ENCODE measurements at places on chromosomes 2 and 18.

DNA sequence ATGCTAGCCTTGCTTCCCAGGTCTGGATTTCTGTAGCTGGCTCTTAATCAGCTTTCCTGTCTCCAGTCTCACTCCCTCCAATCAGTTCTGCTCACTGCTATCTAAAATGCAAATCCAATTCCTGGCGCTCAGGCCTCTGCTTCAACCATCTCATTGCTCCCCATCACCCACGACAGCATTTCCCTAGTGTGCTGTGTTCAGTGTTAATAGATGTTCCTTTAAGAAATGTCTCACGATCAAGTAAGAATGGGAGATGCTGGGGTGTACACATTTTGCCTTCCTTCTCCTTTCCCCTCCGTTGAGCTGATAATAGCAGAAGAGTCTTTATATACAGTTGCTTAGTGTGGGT, 1.6 kb upstream of the PUM2 start:
- DNase-seq, result peak; percentile 56
- H3K27me3 ChIP-seq, result no peaks in the 10 kb centered on the region
- no peak overlapping the region for H3K27ac ChIP-seq
- H3K4me3 ChIP-seq, result peak overlapping the region; percentile 96
- peaks cover 11% of the 10 kb centered on the region for H3K4me1 ChIP-seq

GRCh38 chr2:17303054-17303453, 215.2 kb downstream of the RAD51AP2 start:
- H3K27me3 ChIP-seq, result no peaks in the 10 kb centered on the region
- no peak overlapping the region for H3K4me3 ChIP-seq
- H3K36me3 ChIP-seq, result no peaks in the 10 kb centered on the region

GRCh38 chr2:63764630-63765029, 77.1 kb upstream of the UGP2 start:
- no peaks in the 10 kb centered on the region for H3K36me3 ChIP-seq
- no peaks in the 10 kb centered on the region for H3K27me3 ChIP-seq
- no peaks in the 10 kb centered on the region for H3K4me1 ChIP-seq
- no peak overlapping the region for H3K27ac ChIP-seq
- no peak overlapping the region for H3K4me3 ChIP-seq
- DNase-seq, result no peak

GRCh38 chr2:221112744-221113143, 459.4 kb downstream of the EPHA4 start:
- no peak for DNase-seq
- H3K36me3 ChIP-seq, result no peaks in the 10 kb centered on the region
- H3K27me3 ChIP-seq, result no peaks in the 10 kb centered on the region
- no peaks in the 10 kb centered on the region for H3K4me1 ChIP-seq
- H3K27ac ChIP-seq, result no peak overlapping the region

DNA sequence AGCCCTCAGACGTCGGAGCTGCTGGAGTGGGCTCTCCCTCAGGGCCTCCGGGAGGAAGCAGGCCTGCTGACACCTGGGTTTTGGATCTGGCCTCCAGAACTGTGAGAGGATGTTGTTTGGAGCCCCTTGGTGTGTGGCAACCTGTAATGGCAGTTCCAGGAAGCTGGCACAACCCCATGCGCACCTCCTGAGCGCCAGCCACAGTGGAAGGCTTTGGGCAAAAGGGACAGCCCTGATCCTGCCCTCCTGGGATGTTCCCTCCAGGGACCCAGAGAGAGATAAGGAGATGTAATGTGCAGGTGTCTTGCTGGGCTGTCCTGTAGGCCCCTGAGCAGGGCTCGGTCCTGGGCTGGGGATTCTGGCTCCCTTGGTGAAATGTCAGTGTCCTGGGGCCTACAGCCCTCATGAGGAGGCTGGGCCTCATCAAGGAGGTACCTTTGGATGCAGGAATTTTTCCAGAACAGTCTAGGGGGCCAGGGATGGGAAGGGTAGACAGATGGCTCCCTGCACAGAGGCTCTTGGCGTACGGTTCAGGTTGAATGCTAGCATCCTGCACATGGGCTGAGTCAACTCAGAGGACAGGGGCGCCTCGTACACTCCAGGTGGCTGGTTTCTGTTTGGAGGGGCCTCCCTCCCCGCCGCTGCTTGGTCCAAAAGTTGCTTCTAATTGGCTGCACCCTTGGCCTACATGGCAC, 61.1 kb downstream of the ASB1 start:
- no peaks in the 10 kb centered on the region for H3K4me1 ChIP-seq
- DNase-seq, result no peak
- H3K36me3 ChIP-seq, result no peaks in the 10 kb centered on the region
- no peaks in the 10 kb centered on the region for H3K27me3 ChIP-seq
- no peak overlapping the region for H3K27ac ChIP-seq
- no peak overlapping the region for H3K4me3 ChIP-seq

GRCh38 chr2:45938649-45939511, 287.4 kb downstream of the PRKCE start:
- no peak overlapping the region for H3K4me3 ChIP-seq
- no peak overlapping the region for H3K27ac ChIP-seq
- H3K4me1 ChIP-seq, result peaks cover 2% of the 10 kb centered on the region
- no peaks in the 10 kb centered on the region for H3K36me3 ChIP-seq
- DNase-seq, result peak; percentile 68

GRCh38 chr18:67354091-67354490, 162.4 kb downstream of the DSEL start:
- no peaks in the 10 kb centered on the region for H3K4me1 ChIP-seq
- no peak overlapping the region for H3K27ac ChIP-seq
- H3K27me3 ChIP-seq, result no peaks in the 10 kb centered on the region
- H3K4me3 ChIP-seq, result no peak overlapping the region

DNA sequence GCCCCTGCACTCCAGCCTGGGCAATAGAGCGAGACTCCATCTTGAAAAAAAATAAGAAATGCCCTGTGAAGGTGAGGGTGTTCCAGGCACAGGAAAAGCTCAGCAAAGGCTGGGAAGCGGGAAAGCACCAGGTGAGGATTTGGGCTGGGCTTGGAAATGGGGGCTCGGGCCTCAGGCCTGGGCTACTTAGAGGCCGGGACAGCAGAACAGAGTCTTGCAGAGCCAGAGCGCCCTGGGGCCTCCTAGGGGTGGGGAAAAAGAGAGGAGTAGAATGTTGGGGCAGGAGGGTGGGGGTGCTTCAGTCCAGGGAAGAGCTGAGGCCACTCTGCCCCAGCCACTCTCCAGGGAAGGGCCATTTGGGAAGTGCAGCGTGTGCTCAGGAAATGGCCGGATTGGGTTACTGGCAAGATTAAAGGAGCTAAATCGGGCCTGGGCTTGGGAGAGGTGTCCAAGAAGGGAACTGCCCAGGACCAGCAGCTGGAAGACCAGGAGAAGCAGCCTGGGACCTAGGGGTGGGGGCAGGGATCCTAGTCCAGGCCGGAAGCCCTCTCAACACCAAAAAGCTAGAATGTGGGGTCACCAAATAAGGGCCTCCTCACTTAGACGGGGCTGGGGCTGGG, 13.8 kb upstream of the DES start:
- DNase-seq, result peak; percentile 57
- no peaks in the 10 kb centered on the region for H3K27me3 ChIP-seq
- H3K36me3 ChIP-seq, result no peaks in the 10 kb centered on the region
- H3K27ac ChIP-seq, result no peak overlapping the region
- peaks cover 22% of the 10 kb centered on the region for H3K4me1 ChIP-seq

DNA sequence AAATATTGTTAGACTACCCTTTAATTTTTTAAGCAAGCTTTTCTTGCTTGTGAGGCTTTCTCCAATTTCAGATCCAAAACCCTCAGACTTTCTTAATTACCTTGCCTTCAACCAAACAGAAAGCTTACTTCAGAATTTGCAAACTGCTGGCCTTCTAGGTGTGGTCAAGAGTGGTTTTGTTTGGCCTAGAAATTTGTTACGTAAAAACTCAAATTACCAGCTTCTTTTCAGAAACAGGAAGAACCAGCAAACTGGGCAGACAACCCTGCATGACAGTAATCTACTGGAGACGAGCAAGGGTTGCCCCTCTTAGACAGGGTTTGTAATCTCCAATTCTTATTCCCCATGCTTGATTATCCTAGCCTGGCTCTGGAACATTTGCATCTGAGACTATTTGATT, 27.1 kb downstream of the SRBD1 start:
- no peaks in the 10 kb centered on the region for H3K27me3 ChIP-seq
- no peaks in the 10 kb centered on the region for H3K4me1 ChIP-seq
- H3K36me3 ChIP-seq, result peaks cover 10% of the 10 kb centered on the region
- H3K27ac ChIP-seq, result no peak overlapping the region

GRCh38 chr2:49240608-49241007, 86.3 kb upstream of the FSHR start:
- no peak for DNase-seq
- no peak overlapping the region for H3K27ac ChIP-seq
- no peaks in the 10 kb centered on the region for H3K4me1 ChIP-seq
- H3K4me3 ChIP-seq, result no peak overlapping the region
- H3K27me3 ChIP-seq, result peaks cover 11% of the 10 kb centered on the region
- H3K36me3 ChIP-seq, result no peaks in the 10 kb centered on the region

- no peak overlapping the region for H3K4me3 ChIP-seq
- DNase-seq, result no peak
- H3K4me1 ChIP-seq, result no peaks in the 10 kb centered on the region
- no peaks in the 10 kb centered on the region for H3K36me3 ChIP-seq
- H3K27me3 ChIP-seq, result peaks cover 3% of the 10 kb centered on the region
These were observed 245.8 kb downstream of the KCNS3 start for GRCh38 chr2:18124116-18124835.

- H3K27ac ChIP-seq, result no peak overlapping the region
- no peaks in the 10 kb centered on the region for H3K27me3 ChIP-seq
- no peak for DNase-seq
- H3K4me1 ChIP-seq, result peaks cover 7% of the 10 kb centered on the region
These were observed 109.3 kb upstream of the MAP4K3 start for GRCh38 chr2:39546409-39546808.
